ENCODE measurements at places on chromosomes 1 and 21.

DNA sequence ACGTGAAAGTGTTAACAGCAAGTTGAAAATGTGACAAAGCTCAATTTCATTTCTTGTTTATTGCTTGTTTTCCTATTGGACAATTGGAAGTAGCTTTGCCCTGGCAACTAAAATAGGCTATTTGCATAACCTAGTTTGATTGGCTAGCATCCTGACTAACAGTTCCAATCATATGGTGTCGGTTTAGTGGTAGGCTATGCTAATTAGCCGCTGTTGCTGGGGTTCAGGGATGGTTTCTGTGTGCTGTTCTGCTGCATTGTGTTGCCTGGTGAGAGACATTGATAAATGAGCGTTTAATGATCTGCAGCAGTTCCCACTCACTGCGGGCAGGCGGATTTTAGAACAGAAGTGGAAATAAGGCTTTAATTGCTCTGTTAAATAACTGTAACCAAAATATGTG, 68.5 kb downstream of the DYRK1A start:
- DNase-seq, result peak; percentile 60

DNA sequence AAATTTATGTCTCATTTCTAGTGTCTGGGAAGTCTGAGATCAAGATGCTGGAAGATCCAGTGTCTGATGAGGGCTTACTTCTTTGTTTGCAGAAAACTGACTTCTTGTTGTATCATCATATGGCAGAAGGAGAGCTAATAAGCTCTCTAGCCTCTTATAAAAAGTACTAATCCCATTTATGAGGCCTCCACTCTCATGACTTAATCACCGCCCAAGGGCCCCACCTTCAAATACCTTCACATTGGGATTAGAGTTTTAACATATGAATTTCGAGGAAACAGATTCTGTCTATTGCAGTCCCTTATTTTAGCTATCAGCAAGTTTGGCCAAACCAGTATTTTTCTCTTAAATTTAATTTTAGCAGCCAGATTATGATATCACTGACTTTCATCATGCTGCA, 150.2 kb upstream of the TMPRSS15 start:
- no peak for DNase-seq

DNA sequence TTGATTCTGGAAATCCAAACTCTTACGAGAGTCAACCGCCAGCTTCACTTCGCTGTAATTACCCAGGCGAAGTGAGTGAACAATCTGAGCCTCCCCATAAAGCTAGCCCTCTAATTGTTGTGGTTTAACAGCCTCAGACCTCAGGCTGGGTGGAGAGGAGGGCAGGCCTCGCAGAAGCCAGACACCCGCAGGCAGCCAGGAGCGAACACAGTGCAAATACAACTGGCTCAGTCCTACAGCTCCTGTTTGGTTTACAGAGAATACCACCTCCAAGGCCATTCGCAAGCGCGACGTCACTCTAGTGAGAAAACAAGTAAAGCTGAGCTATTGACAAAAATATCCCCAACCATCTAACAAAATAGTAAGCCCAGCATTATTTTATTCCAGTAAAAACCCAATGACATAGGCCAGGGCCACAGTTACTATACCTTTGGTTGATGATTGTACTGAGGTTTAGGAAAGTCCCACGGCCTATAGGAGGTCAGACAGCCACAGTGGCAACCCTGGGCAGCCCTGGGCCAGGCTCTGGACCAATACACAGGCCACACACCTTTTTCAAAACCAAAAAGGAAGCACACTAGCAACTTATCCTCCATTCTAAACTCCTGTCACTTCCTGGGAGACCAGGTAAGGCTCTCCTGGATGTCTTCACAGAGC, 163.3 kb downstream of the ETS2 start:
- no peak for DNase-seq

DNA sequence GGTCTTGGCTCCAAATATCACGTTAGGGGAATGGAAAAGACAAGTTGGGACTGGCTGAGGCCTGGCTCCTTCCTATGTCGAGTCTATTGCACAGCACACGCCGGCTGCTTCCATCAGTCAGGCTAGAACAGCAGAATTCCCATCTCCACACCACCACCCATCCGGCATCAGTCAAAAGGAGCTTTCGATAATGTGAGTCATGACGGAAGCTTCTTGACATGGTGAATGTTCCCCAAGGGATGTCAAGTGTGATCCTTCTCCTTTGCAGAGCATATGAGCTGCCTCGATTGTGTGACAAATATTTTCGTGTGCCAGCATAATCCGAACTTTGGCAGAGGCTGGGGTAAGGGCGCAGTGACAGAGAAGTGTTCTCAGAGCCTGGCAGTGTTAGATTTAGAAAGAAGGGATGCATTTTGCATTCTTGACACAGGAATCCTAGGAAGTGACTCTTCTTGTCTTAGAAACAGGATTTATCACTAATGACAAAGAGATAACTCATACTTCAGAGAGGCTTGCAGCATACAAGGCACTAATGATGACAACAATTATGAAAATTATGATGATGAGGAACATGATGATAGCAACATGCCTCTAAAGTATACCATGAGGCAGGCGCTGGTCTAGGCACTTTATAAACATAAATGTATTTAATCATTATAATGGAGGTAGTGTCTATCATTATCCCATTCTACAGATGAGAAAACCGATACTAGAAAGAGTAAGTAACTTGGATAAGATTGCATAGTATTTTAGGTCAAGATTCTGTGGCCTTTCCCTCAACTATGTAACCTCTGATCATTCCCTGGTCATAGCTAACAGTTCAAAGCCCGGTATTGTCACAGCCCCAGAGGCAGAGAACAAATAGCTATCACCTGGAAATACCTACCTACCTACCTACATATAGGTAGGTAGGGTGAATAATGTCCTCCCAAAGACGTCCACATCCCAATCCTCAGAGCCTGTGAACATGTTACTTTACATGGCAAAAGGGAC, 135.0 kb downstream of the KCNJ6 start:
- no peak for DNase-seq

DNA sequence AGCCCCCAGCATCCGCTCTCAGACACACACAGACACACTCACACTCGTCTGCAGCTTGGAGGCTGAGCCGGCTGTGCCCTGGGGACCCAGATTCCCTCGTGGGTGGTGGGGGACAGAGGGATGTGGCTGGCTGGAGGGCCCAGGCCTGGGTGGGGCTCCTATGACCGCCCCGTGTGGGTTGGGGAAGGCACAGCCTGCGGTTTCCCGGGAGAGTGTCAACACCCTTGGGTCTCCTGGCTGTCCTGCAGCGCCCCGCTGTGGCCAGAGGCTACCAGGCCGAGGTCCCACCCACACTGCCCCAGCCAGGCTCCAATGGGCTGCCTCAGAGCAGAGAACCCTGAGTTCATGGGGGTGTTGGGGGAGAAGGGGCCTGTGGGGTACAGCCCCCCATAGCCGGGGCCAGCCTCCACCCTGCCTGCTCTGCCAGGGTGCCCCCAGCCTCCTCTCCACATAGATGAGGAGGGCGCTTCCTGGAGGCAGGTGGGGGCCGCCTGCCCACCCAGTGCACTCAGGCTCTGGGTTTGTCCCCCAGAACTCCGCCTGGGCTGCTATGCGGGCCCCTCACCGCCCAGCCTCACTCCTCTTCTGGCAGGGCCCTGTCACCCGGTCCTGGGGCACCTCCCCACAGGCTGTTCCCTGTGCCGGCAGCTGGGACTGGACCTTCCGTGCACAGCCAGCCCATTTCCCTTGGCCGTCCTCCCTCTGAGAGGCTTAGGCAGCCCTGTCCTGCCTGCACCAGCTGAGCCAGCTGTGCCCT, at the start of gene TTC34:
TSS of gene TTC34 (minus strand) at position 159 of the 757 bp plus-strand sequence. CDS start 866 bp downstream, outside the sequence.
- no peak for DNase-seq

GRCh38 chr1:18182398-18183160, 75.0 kb downstream of the IGSF21 start:
- peak; percentile 22 for DNase-seq
